ENCODE measurements at places on chromosomes 1 and 21.
A peak's percentile ranks its signal among the peaks of the same experiment; 100 is the strongest.

DNA sequence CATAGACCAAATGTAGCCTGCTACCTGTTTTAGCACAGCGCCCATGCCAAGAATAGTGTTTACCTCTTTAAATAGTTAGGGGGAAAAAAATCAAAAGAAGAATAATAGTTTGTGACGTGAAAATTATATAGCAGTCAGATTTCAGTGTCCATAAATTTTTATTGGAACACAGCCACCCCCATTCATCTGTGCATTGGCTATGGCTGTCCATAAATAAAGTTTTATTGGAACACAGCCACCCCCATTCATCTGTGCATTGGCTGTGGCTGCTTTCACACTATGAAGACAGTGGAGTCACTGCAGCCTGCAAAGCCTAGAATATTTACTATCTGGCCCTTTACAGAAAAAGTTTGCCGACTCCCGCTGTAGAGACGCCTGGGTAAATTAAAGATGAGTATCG, 20.9 kb downstream of the EPHX1 start:
- H3K27ac ChIP-seq: no peak overlapping the region
- H3K27me3 ChIP-seq: no peaks in the 10 kb centered on the region
- H3K4me3 ChIP-seq: no peak overlapping the region
- H3K36me3 ChIP-seq: peaks cover 10% of the 10 kb centered on the region
- H3K4me1 ChIP-seq: peaks cover 7% of the 10 kb centered on the region

DNA sequence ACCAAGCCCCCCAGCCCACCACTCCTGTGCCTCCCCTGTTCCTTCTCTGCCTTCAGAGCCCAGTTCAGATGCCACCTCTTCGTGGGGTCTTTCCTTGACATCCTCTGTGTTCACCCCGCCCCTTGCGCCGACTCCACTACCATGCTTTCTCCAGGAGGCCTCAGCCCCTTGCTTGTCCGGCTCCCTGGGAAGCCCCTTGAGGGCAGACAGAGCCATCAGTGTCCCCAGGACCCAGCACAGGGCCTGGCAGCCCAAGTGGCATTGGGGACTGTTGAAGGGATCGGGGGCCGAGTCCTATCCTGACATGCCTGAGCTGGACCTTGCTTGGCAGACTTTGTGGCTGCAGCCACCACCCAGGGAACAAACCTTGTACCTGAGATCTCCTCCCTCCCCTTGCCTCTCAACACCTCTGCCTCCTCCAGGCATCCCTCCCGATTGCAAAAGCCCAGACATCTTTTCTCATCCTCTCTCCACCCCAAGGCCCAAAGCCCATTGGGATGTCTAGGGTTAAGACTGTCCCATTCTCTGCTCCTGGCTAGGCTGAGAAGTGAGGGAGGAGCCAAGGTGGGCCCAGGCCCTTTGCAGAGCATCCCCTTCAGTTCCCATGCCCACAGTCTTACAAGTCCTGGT, 3.4 kb downstream of the CLDN19 start:
- H3K4me3 ChIP-seq: no peak overlapping the region
- H3K4me1 ChIP-seq: peaks cover 3% of the 10 kb centered on the region
- no peaks in the 10 kb centered on the region for H3K36me3 ChIP-seq
- H3K27me3 ChIP-seq: no peaks in the 10 kb centered on the region
- H3K27ac ChIP-seq: no peak overlapping the region
- no peak for DNase-seq

DNA sequence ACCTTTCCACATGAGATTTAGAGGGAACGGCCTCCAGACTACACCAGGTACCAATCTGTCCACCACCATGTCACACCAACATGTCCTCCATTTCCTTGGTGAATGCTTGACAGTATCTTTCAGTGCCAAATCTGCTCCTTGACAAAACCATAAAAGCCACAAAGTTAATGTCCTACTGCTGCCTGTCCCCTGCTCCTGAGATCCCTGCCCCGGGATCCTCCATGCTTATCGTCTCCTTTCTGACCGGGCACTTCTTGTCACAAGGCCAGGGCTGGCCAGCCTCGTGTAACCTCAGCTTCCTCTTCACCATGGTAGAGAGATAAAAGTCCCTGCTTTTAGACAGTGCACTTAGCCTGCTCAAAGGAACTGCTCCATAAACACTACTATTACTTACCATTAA, 136.2 kb downstream of the NAV1 start:
- H3K27ac ChIP-seq: peak overlapping the region; percentile 21
- H3K4me1 ChIP-seq: peaks cover 59% of the 10 kb centered on the region
- H3K4me3 ChIP-seq: no peak overlapping the region
- no peak for DNase-seq
- H3K36me3 ChIP-seq: peaks cover 3% of the 10 kb centered on the region

DNA sequence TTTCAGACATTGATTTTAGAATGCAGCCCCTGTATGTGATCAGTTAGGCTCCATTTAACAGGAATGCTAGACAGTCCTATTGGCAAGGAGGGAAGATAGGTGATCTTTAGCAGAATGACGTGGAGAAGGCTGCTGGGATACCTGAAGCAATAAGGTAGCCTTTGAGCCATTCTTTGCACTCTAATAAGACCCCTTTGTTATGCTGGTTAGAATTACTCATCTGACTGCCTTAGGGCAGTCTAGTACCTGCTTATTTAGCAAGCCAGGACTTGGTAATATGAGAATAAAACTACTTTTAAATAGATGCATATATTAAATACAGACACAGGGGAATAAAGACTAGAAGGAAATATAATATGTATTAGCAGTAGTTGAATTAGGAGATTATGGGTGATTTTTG, 29.1 kb downstream of the NGF start:
- peaks cover 5% of the 10 kb centered on the region for H3K27me3 ChIP-seq
- peaks cover 5% of the 10 kb centered on the region for H3K36me3 ChIP-seq
- no peak overlapping the region for H3K4me3 ChIP-seq
- no peak overlapping the region for H3K27ac ChIP-seq

GRCh38 chr1:89958851-89959654, 35.9 kb upstream of the ZNF326 start:
- H3K4me3 ChIP-seq: no peak overlapping the region
- peaks cover 13% of the 10 kb centered on the region for H3K4me1 ChIP-seq
- no peak overlapping the region for H3K27ac ChIP-seq
- no peaks in the 10 kb centered on the region for H3K27me3 ChIP-seq

DNA sequence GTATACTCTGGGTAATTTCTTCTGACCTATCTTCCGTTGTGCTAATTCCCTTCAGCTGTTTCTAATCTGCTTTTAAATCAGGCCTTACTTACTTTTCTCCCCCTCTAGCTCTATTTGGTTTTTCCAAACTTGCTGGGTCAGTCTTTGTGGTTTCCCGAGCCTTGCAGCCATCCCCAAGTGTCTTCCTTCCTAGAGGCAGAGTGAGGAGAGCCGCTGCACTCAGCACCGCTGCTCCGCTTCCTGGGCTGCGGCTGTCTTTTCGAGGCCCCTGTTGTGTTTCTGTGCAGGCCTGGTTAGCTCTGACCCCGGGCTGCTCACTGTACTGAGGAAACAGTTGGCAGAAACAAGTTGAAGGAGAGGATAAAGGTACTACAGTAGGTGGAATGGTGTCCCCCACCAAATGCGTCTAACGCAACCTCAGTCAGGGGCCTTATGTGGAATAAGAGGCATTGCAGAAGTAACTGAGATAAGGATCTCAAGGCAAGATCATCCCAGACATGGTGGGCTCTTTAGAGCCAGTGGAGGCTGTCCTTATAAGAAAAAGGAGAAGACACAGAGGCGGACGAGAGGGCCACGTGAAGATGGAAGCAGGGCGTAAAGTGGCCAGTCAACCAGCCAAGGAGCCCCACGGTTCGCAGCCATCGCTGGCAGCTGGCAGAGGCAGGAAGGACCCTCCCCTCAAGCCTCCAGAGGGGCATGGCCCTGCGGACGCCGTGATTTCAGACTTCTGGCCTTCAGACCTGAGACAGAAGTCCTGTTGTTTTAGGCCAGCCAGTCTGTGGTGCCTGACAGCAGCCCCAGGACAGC, 10.5 kb downstream of the WNT9A start:
- no peak overlapping the region for H3K27ac ChIP-seq
- no peak for DNase-seq
- H3K36me3 ChIP-seq: peaks cover 13% of the 10 kb centered on the region
- H3K27me3 ChIP-seq: peaks cover 3% of the 10 kb centered on the region
- peaks cover 8% of the 10 kb centered on the region for H3K4me1 ChIP-seq
- H3K4me3 ChIP-seq: no peak overlapping the region

GRCh38 chr21:16079830-16080229, 350.0 kb downstream of the USP25 start:
- H3K27me3 ChIP-seq: no peaks in the 10 kb centered on the region
- H3K4me3 ChIP-seq: no peak overlapping the region
- H3K36me3 ChIP-seq: peaks cover 4% of the 10 kb centered on the region
- no peak overlapping the region for H3K27ac ChIP-seq
- no peak for DNase-seq

GRCh38 chr1:161193561-161194235, 5.2 kb downstream of the ADAMTS4 start:
- H3K27me3 ChIP-seq: peaks cover 6% of the 10 kb centered on the region
- peaks cover 15% of the 10 kb centered on the region for H3K4me1 ChIP-seq
- H3K27ac ChIP-seq: no peak overlapping the region
- H3K4me3 ChIP-seq: no peak overlapping the region
- no peaks in the 10 kb centered on the region for H3K36me3 ChIP-seq

GRCh38 chr1:210376836-210377372, 48.2 kb downstream of the HHAT start:
- no peak overlapping the region for H3K4me3 ChIP-seq
- no peaks in the 10 kb centered on the region for H3K36me3 ChIP-seq
- H3K4me1 ChIP-seq: peaks cover 15% of the 10 kb centered on the region
- H3K27ac ChIP-seq: no peak overlapping the region

GRCh38 chr21:42750737-42751530, 97.5 kb downstream of the PDE9A start:
- no peaks in the 10 kb centered on the region for H3K27me3 ChIP-seq
- peaks cover 14% of the 10 kb centered on the region for H3K4me1 ChIP-seq
- no peak for DNase-seq
- no peak overlapping the region for H3K27ac ChIP-seq
- no peak overlapping the region for H3K4me3 ChIP-seq

DNA sequence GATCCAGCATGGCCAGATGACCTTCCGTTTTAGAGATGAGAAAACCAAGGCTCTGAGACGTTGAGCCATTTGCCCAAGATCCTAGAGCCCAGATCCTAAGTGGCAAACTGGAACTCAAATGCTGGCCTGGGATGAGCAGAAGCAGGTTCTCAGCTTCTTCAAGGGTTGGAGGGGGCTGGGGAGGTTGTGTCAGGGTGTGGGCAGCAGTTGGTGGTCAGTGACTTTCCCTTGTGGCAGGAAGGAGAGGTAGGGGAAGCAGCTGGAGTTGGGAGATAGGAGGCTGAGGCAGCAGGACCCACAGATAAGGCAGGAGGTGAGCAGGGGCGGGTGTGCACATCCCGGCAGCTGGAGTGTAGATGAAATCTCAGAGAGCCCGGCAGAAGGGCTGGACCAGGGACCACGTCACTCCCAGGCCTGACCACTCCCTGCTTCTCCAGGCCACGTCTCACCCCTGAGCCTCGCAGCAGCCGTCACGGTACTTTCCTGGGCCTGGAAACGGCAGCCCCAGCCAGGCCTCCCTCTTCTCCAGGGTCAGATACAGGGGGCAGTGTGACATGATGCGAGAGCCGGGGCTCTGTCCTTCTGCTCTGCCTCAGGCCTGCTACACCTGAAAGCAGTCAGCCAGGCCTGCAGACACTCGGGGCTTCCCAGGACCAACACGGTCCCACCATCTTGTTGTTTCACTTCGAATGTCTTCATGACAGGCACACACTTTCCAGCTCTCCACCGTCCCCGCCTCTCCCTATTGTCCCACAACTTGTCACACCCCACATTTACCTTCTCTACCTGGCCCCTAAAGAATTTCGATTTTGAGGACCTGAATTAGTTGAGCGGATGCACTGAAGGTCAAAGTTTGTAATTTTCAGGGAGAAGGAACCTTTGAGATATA, 11.5 kb upstream of the LAPTM5 start:
- H3K27ac ChIP-seq: no peak overlapping the region
- H3K4me3 ChIP-seq: no peak overlapping the region
- no peak for DNase-seq
- H3K27me3 ChIP-seq: no peaks in the 10 kb centered on the region
- H3K4me1 ChIP-seq: no peaks in the 10 kb centered on the region

GRCh38 chr1:77412820-77413530, 131.2 kb downstream of the AK5 start:
- peak overlapping the region; percentile 27 for H3K4me3 ChIP-seq
- H3K27ac ChIP-seq: peak overlapping the region; percentile 35
- no peaks in the 10 kb centered on the region for H3K27me3 ChIP-seq
- no peak for DNase-seq

- H3K4me3 ChIP-seq: no peak overlapping the region
- peaks cover 6% of the 10 kb centered on the region for H3K27me3 ChIP-seq
- no peak for DNase-seq
- no peak overlapping the region for H3K27ac ChIP-seq
Observed at GRCh38 chr1:187294421-187295201, 465.9 kb downstream of the PLA2G4A start.

GRCh38 chr1:165543532-165544438, at the start of gene LRRC52:
LRRC52 (plus strand) TSS chr1:165544000; CDS start chr1:165544297, 297 bp downstream.
- H3K4me1 ChIP-seq: peaks cover 28% of the 10 kb centered on the region
- peaks cover 29% of the 10 kb centered on the region for H3K27me3 ChIP-seq
- H3K4me3 ChIP-seq: no peak within 1 kb of the TSS
- no peak within 1 kb of the TSS for H3K27ac ChIP-seq
- H3K36me3 ChIP-seq: no peaks in the 10 kb centered on the region

DNA sequence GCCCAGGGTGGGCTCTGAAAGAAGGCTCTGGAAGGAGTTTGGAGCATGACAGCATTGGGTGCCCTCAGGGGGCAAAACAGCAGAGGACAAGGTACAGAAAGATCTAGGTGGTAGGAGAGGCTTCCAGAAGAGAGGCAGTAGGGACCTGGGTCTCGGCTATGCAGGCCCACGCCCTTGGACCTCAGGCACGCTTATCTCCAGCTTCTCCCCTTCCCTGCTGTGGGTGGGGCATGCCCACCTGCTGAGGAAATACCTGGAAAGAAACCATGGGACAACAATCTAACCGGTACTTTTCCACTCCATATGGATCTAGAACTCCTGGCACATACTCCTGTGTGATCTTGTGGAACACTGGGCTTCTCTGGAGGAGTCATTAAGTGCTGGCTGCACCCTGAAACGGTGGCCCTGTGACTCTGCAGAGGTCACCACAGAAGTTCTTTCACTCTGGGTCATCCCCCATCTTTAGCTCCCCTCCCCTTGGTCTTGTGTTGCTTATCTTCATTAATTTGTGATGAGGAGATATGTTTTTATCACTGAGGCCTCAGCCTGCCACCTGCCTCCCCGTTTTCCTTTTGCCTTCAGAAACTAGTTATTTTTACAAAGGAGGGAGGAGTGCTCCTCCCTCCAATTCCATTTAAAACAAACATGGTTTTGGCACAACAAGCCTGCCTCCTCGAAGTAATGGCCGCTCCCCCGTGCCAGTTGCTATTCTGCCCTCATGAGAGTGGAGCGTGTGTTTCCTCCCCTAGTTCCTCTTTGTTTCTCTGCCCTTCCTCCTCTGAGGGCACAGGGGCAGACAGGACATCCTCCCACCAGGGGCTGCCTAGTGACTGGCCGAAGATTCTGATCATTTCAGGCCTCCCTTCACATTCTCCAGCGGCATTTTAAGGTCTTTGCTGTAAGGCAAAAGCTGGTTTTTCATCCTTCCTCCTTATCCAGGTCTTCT, 78.0 kb upstream of the ATP5PO start:
- no peak overlapping the region for H3K27ac ChIP-seq
- H3K36me3 ChIP-seq: no peaks in the 10 kb centered on the region
- peaks cover 8% of the 10 kb centered on the region for H3K27me3 ChIP-seq
- no peak for DNase-seq

Measured in type B pancreatic cell (in vitro differentiated cells).